Ovary (tissue), 10 donors: ENCODE measurements at places on chromosomes 16 and 17. TPM values are rescaled to one million over a fixed set of nuclear protein-coding genes. Genes with fewer than 3 reads are reported as not detected.
A peak's percentile ranks its signal among the peaks of the same experiment; 100 is the strongest.

- no peaks in the 10 kb centered on the region for H3K27me3 ChIP-seq
- DNase-seq: no peak
- H3K27ac ChIP-seq: no peak overlapping the region
- no peak overlapping the region for H3K4me3 ChIP-seq
- no peaks in the 10 kb centered on the region for H3K36me3 ChIP-seq
Observed at GRCh38 chr17:17468217-17469010, 8.4 kb upstream of the MED9 start.

GRCh38 chr17:81391936-81392908, 3.0 kb upstream of the BAHCC1 start:
- peak overlapping the region; percentile 91 for H3K27ac ChIP-seq
- H3K36me3 ChIP-seq: no peaks in the 10 kb centered on the region

CLEC10A gene
- total RNA-seq: 2.3 TPM

- H3K27ac ChIP-seq: no peak overlapping the region
- H3K36me3 ChIP-seq: no peaks in the 10 kb centered on the region
- no peak overlapping the region for H3K4me3 ChIP-seq
- H3K4me1 ChIP-seq: no peaks in the 10 kb centered on the region
- H3K27me3 ChIP-seq: no peaks in the 10 kb centered on the region
Observed at GRCh38 chr17:82619641-82620040, 28.6 kb downstream of the WDR45B start.

GRCh38 chr16:11326737-11327276, 18.5 kb upstream of the RMI2 start:
- peaks cover 6% of the 10 kb centered on the region for H3K4me1 ChIP-seq
- no peaks in the 10 kb centered on the region for H3K27me3 ChIP-seq
- DNase-seq: no peak
- H3K4me3 ChIP-seq: no peak overlapping the region

DNA sequence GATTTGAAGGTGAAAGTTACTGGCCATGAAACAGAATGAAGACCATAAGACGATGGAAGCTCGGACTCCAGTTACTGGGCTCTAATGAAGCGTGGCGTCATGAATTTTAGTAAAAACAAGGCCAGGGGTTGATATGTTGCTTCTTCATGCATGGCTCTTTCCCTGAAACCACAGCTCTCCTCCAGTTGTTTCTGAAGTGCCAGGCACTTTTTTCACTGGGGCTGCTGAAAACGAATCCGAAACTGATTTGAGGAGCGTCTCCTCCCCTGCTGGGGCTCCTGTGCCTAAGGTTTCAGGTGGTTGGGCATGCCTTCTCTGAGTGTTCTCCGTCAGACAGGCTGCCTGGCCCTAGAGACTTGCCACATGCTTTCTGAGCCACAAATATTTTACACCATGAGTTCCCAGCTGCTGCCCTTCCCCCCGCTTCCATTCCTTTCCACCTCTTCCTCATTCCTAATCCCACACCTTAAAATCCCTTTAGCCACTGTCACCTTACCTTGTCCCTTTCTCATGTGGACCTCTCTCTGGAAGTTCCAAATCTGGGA, 3.7 kb upstream of the MYL4 start:
- no peaks in the 10 kb centered on the region for H3K36me3 ChIP-seq
- peak; percentile 38 for DNase-seq
- H3K27ac ChIP-seq: peak overlapping the region; percentile 72
- peaks cover 9% of the 10 kb centered on the region for H3K4me1 ChIP-seq
- no peak overlapping the region for H3K4me3 ChIP-seq
- H3K27me3 ChIP-seq: no peaks in the 10 kb centered on the region

GRCh38 chr16:27461483-27462171, 59.7 kb downstream of the IL21R start:
- no peak for DNase-seq
- H3K27ac ChIP-seq: no peak overlapping the region
- no peaks in the 10 kb centered on the region for H3K27me3 ChIP-seq
- H3K4me1 ChIP-seq: no peaks in the 10 kb centered on the region

DNA sequence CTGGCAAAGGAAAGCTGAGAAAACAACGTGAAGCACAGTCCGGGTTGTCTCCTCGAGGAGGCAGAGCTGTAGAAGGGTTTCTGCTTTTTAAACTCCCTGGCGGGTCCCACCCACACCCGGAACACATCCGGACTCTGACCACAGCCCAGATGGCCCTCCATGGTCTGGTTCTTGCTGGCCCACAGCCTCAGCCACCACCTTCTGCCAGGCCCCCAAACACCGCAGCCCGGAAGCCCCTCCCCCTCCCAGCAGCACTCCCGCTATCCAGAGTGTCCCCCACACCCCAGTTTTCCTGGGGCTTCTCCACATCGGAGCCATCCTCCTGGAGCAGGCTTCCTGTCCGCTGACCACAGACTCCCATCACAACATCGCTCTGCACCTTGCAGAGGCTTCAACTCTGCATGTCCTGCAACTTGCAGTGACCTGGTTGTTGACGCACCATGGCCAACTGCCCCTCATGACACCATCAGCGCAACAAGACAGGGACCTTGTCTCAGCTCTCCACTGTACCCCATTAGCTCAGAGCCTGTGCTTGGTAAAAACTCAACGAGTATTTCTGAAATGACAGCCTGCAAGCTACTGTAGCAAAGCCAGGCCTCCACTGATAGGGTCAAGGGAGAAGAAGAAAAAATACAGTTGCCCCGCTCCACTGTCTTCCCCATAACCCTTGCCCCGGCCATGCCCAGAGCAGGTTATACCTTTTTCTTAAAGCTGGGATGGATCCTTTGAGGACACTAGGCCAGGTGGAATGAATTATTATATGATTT, 129.8 kb downstream of the C16orf78 start:
- H3K4me3 ChIP-seq: no peak overlapping the region
- no peaks in the 10 kb centered on the region for H3K27me3 ChIP-seq
- no peak for DNase-seq

DNA sequence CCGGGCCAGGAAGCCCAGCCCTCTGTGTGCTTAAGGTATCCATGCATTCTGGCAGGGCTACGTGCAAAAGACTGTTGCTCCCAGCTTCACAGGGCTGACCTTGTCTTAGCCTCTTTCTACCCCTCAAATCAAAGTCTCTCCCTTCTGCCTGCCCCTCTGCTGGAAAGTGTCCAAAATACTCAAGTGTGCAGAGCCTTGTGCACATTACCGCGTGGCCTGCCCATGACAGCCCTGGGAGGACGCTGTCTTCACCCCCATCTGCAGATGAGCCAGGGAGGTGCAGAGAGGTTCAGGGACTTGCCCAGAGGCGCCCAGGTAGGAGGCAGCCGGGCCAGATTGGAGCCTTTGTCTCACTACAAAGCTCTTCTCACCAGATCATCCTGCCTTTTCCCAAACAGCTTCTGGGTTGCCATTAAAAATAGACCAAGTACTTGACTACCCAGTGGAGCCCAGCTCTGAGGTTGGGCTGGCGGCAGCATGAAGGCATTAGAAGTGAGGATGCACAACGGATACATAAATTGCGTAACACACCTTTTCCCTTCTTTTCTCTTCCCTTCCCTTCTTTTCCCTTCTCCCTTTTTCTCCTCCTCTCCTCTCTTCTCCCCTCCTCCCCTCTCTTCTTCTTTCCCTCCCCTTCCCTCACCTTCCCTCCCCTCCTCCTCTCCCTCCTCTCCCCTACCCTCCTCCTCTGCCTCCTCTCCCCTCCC, 3.5 kb downstream of the CACNG4 start:
- H3K27me3 ChIP-seq: no peaks in the 10 kb centered on the region
- H3K27ac ChIP-seq: no peak overlapping the region
- DNase-seq: no peak
- peaks cover 1% of the 10 kb centered on the region for H3K4me1 ChIP-seq
- H3K36me3 ChIP-seq: no peaks in the 10 kb centered on the region

DNA sequence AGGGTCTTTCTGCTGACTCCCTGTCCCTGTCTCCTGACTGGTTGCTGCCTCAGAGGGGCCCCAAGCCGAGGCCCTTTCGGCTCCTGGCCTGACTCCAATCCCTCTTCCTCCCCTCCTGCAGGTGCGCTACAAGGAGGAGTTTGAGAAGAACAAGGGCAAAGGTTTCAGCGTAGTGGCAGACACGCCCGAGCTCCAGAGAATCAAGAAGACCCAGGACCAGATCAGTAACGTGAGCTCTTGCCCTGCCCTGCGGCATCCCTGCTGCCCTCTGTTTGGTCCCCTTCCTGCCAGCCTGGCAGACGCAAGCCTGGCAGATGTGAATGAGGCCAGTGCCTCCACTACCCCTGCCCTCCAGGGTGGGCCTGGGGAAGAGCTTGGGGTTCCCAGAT, 27.1 kb upstream of the LASP1NB start:
- H3K27ac ChIP-seq: no peak overlapping the region
- H3K4me1 ChIP-seq: peaks cover 22% of the 10 kb centered on the region
- H3K4me3 ChIP-seq: no peak overlapping the region
- no peak for DNase-seq

GRCh38 chr17:4313221-4314114, 49.7 kb upstream of the ANKFY1 start:
- DNase-seq: no peak
- H3K4me1 ChIP-seq: peaks cover 19% of the 10 kb centered on the region
- H3K36me3 ChIP-seq: no peaks in the 10 kb centered on the region
- no peaks in the 10 kb centered on the region for H3K27me3 ChIP-seq
- no peak overlapping the region for H3K4me3 ChIP-seq
- H3K27ac ChIP-seq: peak overlapping the region; percentile 55

MED31 gene
- total RNA-seq: 19.4 TPM

DNA sequence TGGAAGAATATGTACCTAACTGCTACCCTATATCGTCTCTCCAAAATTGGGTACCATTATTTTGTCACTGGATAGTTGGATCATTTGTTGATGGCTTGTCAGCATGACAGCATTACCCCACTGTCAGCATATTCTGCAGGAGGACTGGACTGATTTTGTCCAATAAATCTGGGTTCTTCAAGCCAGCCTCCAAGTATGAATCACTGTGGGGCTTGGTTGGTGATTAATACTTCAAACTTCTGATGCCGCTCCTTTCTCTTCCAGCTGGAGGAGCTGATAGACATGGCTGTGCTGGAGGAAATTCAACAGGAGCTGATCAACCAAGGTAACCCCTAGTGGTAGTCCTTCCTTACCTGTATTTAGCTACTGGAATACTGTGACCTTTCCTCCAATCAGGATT, 2.5 kb downstream of the RPAIN start:
- no peak for DNase-seq
- no peaks in the 10 kb centered on the region for H3K27me3 ChIP-seq
- no peak overlapping the region for H3K4me3 ChIP-seq
- H3K27ac ChIP-seq: no peak overlapping the region
- no peaks in the 10 kb centered on the region for H3K36me3 ChIP-seq

HSD3B7 gene
- 10.5 TPM for total RNA-seq

DNA sequence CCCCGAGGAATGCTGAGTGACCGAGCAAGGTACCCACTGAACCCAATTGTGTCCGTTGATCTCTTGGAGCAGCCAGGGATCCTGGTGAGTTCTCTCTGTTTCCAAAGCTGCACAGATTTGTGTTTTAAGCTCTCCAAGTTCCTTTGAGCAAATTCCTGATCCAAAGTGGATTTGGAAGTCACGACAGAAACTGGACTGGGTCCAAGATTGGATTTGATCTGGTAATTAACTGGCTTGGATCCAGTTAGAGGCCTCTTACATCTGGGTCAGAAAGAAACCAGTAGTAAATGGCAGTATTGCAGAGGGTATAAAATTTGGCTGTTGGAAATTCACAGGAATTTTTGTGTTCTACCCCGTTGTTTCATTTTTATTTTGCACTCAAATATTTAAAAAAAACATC, 119.5 kb downstream of the PMP22 start:
- no peaks in the 10 kb centered on the region for H3K27me3 ChIP-seq
- no peak overlapping the region for H3K4me3 ChIP-seq
- DNase-seq: no peak
- H3K36me3 ChIP-seq: no peaks in the 10 kb centered on the region
